ENCODE measurements at places on chromosomes 3 and 15.
A peak's percentile ranks its signal among the peaks of the same experiment; 100 is the strongest.

DNA sequence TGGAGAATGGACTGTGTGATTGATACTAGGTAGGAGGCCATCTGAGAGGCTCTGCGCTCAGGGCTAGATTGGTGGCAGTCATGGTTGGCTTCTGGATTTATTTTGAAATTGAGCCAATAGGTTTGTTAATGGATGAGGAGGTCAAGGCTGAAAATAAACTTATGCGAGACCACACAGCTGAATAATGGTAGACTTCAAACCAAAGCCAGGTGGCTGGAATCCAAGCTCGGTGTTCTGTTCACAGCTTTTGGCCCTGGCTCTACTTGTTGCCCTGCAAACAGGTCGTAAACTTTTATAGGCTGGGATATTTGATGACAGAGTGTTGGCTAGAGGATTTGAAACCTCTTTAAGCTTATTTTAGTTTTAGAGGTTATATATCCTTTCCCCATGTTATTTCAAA is 160.4 kb downstream of the CHL1 start:
- no peak for DNase-seq

GRCh38 chr3:49276475-49277382 is at the start of gene C3orf62:
Gene C3orf62, minus strand, starts transcription at chr3:49277232. Its CDS starts 360 bp downstream, at chr3:49276872.
- peak; percentile 57 for DNase-seq

GRCh38 chr15:100241572-100242482 is 99.9 kb downstream of the ADAMTS17 start:
- DNase-seq, result peak; percentile 4

DNA sequence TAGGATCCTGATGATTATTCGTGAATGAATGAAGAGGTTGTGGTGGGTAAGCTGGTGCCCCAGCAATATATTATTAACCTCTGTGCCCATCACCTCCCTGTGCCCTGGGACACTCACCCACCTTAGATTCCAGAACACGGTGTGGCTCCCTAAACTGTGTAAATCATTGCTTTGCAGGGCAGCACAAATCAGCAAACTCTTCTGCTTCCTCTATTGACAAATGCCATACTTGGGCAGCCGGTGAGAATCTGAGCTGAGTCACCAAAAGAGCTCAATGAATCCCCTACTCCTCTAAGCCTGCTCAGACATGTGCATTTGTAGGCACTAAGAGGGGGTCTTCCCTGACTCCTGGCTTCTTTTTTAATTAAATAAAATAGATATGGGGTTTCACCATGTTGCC is 15.7 kb downstream of the UQCC5 start:
- DNase-seq, result no peak

DNA sequence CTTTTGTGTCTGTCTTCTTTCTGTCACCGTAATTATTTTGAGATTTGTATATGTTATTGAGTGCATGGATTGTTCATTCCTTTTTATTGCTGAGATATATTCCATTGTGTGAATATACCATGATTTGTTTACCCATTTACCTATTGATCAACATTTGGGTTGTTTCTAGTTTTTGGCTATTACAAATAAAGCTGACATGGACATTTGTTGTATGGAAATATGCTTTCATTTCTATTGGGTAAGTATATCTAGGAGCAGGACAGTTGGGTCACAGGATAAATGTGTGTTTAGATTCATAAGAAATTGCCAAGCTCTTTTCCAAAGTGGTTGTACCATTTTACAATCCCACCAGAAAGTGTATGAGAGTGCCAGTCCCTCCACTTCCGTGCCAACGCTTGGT is 51.2 kb downstream of the PFN2 start:
- no peak for DNase-seq

DNA sequence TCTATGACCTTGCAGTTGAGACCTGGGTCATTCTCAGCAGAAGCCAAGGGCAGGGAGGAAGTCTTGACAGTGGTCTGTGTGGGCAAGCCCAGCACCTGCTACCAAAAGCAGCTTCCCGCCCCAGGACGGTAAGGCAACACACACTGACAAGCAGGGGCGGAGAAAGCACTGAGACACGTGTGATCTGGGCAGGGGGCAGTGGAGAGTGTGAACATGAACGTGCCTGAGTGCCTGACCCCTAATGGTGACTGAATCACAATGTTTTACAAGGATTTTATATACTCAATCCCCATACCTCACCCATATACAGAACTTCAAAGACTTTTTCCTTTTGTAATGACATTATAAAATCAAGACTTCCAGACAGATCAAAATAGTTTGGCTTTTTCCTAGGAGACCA is 35.2 kb downstream of the ANP32A start:
- DNase-seq, result no peak

- peak; percentile 3 for DNase-seq
Measured at GRCh38 chr3:38662544-38662943, 13.1 kb upstream of the SCN5A start.

- no peak for DNase-seq
Measured at GRCh38 chr3:152209776-152210175, 59.0 kb upstream of the MBNL1 start.

GRCh38 chr3:145197051-145197820 is 963.7 kb downstream of the PLOD2 start:
- no peak for DNase-seq

- no peak for DNase-seq
Measured at GRCh38 chr3:55194376-55194775, 266.5 kb upstream of the LRTM1 start.

GRCh38 chr3:54968546-54969172 is 40.8 kb upstream of the LRTM1 start:
- no peak for DNase-seq

DNA sequence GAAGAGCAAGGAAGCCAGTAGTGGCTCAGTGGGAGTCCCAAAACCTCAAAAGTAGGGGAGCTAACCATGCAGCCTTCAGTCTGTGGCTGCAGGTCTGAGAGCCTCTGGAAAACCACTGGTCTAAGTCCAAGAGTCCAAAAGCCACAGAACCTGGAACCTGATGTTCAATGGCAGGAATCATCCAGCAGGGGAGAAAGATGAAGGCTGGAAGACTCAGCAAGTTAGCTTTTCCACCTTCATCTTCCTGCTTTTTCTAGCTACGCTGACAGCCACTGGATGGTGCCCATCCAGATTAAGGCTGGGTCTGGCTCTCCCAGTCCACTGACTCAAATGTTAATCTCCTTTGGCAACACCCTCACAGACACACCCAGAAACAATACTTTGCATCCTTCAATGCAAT is 626.3 kb downstream of the NAALADL2 start:
- DNase-seq, result no peak

GRCh38 chr15:63971427-63971805 is 74.9 kb downstream of the DAPK2 start:
- no peak for DNase-seq

- no peak for DNase-seq
Measured at GRCh38 chr3:9913601-9914000, 3.3 kb upstream of the IL17RC start.

- no peak for DNase-seq
Measured at GRCh38 chr3:49812916-49813496, 747 bp downstream of the UBA7 start.

DNA sequence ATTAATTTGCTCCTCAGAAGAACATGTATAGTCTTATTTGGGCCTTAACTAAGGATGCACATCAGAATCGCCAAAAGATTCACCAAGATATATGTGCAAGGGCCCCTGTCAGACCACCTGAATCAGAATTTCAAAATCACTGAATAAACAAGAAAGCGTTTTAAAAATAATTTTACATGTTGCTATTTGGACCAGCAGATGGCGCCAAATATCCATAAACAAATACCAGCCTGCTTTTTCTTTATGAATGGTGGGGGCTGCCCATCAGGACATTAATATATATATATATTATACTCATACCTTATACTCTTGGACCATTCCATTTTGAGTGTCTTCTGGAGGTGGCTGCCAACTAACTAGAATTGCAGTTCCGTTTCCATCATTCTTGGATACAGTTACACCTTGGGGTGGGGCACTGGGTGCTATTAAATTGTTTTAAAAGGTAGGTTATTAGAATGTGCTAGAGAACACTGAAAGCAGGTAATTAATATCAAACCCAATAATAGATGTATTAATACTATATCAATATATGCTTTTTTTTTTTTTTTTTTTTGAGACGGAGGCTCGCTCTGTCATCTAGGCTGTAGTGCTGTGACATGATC is 1108.3 kb downstream of the ROBO1 start:
- DNase-seq, result peak; percentile 12

DNA sequence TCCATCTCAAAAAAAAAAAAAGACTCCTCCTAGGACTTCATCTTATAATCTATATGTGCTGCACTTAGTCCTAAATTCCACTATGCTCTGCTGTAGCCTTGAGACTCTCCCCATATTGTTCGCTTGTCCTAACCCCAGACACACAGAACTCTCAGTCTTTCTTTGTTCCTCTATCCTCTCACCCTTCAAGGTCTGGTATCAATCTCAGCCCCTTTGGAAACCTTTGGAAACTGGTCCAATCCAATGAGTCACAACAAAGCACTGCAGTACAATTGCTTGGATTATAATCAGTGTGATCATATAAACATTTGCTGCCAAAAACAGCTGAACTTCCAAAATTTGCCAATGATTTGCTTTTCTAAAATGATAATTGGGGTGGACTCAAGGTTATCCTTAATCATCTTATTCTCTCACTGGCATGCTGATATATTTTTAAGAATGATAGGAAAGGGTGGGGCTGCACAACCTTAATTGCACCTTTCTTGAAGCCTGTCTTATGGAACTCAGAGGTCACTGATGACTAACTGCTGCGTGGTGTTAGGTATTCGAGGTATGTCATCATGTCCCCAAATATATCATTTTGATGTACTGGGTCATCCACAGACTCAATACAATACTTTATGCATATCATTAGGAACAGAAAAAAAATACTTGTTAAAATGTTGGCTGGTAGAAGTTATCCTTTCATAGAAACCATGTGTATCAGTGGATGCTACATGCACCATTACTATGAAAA is 756.7 kb downstream of the NR2F2 start:
- DNase-seq, result no peak

DNA sequence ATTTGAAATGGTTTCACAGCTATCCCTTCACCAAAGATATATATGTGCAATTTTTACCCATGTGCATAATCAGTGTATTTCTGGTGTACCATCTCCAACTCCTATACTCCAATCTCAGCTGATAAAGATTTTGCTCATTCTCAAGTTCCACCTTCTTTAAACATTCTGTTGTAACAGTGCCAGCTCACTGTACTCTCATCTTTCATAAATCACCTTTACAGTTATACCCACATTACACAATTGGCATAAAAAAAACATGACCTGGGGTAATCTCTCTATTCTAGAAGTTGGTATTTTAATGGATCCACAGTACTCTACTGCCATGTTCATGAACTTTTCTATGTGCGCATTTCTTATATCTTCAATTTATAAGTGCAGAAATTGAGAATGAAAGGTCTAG is 339.9 kb upstream of the DPH6 start:
- DNase-seq, result no peak

DNA sequence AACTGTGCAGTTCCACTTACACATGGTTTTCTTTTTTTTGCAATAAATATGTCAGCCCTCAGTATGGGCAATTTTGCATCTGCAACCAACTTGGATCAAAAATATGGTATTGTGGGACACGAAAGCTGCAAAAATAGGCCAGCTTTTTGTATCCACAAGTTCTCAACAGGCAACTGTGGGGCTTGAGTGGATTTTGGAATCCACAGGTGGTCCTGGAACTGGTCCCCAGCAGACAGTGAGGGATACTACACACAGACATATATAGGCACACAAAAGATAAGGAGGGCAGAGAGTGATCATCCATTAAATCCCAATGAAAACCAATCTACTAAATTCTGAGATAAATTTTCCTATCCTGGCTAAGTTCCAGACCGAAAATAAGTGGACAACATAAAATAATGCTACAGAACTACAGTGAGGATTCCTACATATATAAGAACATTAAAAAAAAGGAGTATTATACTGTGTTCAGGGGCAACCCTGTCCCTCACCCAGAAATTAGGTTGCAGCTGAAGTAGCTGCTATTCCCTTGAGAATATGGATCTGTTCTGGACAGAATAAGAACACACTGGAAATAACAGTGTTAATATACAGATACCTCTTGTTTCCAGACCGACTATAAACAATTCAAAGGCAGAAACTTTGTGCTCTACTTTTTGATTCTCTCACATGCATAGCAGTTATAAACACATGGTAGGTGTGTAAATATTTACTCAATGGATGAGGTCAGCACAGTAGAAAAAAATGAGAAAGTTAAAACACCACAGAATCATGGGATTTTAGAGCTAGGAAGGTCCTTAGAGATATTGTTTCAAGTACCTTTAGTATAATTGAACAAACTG is 25.4 kb downstream of the DENND4A start:
- no peak for DNase-seq

- no peak for DNase-seq
Measured at GRCh38 chr15:64092075-64092820, 1.4 kb downstream of the CIAO2A start.

DNA sequence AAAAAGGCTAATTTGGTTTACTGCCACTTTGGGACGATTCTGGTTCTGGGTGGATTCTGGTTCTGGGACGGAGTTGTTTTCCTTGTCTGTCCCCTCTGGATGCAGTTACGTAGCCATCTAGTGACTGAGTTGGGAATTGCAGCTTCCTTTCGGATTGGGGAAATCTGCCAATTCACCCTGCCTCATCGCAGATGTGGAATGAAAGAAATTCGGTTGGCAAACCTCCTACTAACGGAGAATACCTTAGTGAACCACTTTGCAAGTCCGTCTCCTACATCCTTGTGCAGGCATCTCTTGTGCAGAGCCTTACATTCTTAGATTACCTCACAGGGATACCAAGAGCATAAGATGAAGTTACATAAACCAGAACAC is 31.5 kb upstream of the AP4E1 start:
- peak; percentile 96 for DNase-seq

- DNase-seq, result no peak
Measured at GRCh38 chr3:189395825-189396224, 224.1 kb downstream of the TPRG1 start.

DNA sequence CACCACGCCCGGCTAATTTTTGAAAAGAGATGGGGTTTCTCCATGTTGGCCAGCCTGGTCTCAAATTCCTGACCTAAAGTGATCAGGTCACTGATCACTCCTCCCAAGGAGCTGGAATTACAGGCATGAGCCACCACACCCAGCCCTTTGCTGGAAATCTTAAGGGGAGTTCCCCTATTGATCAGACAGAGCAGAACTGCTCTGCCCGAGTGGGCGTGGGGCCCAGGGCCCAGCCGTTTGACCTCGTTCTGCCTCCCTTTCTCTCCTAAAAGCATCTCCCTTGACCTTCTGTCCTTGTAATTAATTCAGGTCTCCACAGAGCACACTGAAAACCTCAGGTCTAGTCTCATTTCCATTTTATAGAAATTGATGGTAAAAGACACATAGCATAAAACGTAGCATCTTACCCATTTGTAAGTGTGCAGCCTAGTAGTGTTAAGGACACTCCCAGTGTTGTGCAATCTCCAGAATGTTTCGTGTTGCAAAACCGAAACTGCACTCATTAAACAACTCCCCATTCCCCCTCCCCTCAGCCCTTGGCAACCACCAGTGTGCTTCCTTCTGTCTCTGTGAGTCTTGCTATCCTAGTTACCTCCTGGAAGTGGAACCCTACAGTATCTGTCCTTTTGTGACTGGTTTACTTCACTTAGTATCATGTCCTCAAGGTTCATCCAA is 89.3 kb downstream of the SLCO3A1 start:
- peak; percentile 60 for DNase-seq

All from fibroblast of skin of left quadriceps (primary cell).